ENCODE measurements at places on chromosomes 1 and 21.

DNA sequence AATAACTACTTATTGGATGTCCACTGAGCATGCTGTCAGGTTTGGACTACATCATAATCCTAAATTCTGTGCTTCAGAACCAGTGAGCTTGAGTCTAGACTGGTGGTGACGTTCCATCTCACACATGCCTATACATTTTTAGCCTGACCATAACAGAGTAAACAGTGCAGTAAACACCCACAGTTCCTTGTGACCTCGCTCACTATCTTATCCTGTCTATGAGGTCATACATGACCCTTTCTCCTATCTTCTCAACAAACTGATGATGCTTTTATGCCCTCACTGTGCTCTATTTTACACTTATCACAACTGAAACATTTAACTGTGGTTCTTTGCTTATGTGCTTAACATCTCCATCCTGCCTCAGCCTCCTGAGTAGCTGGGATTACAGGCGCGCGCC is 91.2 kb downstream of the ENAH start:
- no peak for DNase-seq

GRCh38 chr1:180211156-180211859 is 18.8 kb upstream of the LHX4 start:
- DNase-seq, result no peak

DNA sequence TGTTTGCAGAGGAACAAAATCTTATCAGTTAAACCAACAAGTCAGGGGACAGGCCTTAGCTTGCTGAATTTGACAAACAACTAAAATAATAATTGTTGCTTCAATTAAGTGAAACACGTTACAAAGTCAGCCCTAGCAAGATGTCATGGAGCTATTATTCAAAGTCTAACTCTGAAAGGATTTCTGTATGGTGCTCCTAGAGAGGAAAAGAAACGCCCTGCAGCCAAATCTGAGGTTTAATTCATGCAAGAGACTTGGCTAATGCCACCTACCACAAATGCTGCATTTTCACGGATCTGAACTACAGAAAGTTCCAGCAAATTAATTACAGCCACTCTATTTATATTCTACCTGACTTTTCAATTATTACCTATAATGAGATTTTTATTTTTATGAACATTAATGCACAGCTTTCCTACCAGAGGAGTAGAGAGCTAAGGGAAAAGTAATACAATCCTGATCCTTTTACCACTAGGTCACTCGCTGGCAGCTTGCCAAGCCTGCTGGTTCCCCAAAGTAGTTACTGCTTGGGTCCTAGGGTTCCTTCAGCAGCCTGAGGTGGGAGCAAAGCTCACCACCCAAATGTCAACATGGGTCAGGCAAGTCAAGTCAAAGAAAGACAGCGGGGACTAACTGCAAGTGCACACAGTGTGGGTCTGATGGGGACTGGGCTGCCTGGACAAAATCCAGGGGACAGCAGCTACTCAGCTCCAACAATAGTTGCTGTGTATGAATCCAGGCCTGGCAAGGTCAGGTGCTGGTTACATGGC is 8.5 kb downstream of the COLGALT2 start:
- no peak for DNase-seq

DNA sequence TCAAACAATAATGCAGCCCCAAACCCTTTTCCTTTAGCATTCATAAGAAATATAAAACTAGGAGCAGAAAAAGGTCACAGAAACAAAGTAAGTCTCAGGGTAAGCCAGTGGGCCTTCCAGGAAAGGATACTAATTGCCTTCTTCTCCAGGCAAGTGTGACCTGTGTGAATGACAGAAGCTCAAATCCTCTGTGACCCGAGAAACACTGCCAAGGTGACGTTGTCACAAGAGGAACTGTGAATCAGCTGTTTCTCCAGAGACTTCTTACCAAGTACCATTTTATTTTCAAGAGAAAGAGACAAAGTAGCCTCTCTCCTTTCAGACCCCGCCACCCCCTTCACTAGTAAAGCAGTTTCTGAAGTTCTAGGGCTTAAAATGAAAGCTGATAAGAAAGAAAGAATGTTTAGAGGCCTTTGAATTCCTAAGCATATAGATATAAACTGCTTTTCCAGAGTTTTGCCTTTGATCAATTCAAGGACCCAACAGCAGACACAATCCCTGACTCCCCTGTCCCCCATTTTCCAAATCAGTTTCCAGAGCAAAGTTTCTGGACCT is 155.6 kb downstream of the NUF2 start:
- DNase-seq, result no peak

DNA sequence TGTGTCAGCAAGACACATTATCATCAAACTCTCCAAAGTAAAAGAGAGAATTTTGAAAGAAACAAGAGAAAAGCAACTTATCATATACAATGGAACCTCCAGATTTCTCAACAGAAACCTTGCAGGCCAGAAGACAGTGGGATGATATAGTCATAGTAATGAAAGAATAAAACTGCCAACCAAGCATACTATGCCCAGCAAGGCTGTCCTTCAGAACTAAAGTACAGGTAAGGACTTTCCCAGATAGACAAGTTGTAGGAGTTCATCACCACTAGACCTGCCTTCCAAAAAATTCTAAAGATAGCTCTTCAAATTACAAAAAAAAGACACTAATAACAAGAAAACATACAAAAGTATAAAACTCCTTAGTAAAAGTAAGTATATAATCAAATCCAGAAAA is 33.2 kb upstream of the FOXD3 start:
- no peak for DNase-seq

- no peak for DNase-seq
Observed at GRCh38 chr1:109654519-109654918, 1.4 kb upstream of the GSTM4 start.

DNA sequence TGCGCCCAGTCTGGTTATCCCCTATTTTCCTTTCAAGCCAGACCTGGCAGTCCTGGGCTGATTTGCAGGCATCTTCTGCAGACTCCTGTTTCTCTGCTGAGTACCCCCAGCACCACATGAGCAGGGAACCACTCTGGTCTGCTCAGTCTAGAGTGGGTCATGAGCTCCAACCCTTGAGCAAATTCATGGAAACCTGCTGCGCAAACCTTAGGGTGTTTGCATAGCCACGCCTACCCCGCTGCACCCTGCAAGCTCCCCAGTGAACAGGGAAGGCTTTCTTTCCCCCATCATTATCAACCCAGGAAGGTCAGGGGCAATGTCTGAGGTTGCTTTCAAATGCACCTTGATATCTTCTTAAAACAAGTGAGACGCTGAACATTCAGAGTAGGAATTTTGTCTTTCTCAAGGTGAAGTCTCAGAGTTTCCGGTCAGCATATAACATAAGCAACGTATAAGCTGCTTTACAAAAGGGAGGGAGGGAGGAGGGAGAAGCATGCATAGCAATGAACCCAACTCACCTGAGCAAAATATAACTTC is 11.1 kb upstream of the KCNE1 start:
- DNase-seq, result no peak
